Progenitor cell of endocrine pancreas (in vitro differentiated cells): ENCODE measurements at places on chromosomes 13 and 19. TPM values are rescaled to one million over a fixed set of nuclear protein-coding genes. Genes with fewer than 3 reads are reported as not detected.

GRCh38 chr13:59332966-59333365, 830.8 kb downstream of the DIAPH3 start:
- no peak overlapping the region for H3K4me3 ChIP-seq
- H3K27me3 ChIP-seq = no peaks in the 10 kb centered on the region
- no peaks in the 10 kb centered on the region for H3K36me3 ChIP-seq
- H3K4me1 ChIP-seq = no peaks in the 10 kb centered on the region
- no peak overlapping the region for H3K27ac ChIP-seq

PNMA8A gene
- total RNA-seq = 27.5 and 28.1 TPM in 2 replicates

GRCh38 chr19:504616-505015, 2.7 kb upstream of the TPGS1 start:
- peaks cover 5% of the 10 kb centered on the region for H3K4me1 ChIP-seq
- H3K4me3 ChIP-seq = no peak overlapping the region
- H3K27ac ChIP-seq = no peak overlapping the region

KLK14 gene
- 0.62 and 0.89 TPM in 2 replicates for total RNA-seq

DNA sequence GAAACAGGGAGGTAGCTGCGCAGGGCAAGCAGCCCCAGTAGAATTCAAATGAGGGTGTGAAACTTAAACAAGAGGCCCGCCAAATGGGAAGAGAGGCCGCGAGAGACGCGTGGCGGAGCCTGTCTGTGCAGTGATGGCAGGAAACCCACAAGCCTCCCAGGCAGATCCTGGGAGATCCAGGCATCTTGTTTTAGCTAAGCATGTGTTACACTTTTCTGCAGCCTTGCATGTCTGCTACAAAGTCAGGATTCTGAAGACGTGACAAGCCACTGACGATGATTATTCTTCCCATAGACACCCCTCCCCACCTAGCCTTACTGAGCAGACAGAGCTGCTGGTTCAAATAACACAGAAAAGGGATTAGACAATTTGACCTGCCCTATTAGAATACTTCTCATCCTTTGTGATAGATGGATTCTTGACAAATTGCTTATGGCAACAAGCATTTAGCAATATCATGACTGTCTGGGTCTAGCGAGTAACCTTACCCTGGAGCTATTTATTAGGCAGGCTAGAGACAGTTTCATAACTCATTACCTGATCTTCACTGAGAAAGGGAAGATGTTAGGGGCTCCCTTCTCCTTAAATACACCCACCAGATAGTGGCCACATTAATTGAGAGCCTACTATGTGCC, 185.2 kb upstream of the IRS2 start:
- no peaks in the 10 kb centered on the region for H3K4me1 ChIP-seq
- peaks cover 2% of the 10 kb centered on the region for H3K27me3 ChIP-seq

- H3K27ac ChIP-seq = peak overlapping the region; percentile 92
- no peak for DNase-seq
- H3K36me3 ChIP-seq = peaks cover 23% of the 10 kb centered on the region
- peak overlapping the region; percentile 43 for H3K4me3 ChIP-seq
- H3K4me1 ChIP-seq = peaks cover 24% of the 10 kb centered on the region
Observed at GRCh38 chr19:45045671-45046353, 7.0 kb downstream of the CLASRP start.

DNA sequence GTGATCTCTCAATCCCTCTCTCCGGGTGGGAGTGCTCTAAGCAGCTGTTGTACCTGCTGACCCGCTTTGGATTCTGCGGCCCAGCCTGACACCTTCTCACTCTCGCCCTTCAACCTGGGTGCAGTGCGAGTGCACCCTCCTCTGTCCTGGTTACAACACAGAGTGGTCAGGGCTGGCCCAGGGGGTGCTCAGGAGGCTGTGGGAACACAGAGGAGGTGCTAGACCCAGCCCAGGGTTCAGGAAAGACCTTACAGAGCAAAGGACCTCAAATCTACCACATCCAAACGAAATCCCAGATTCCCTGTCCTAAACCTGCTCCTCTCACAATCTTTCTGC, 23.7 kb downstream of the ZNF175 start:
- H3K36me3 ChIP-seq = peaks cover 1% of the 10 kb centered on the region
- H3K4me1 ChIP-seq = peaks cover 17% of the 10 kb centered on the region
- H3K27me3 ChIP-seq = no peaks in the 10 kb centered on the region
- H3K4me3 ChIP-seq = peak overlapping the region; percentile 87
- peak overlapping the region; percentile 95 for H3K27ac ChIP-seq
- no peak for DNase-seq

GRCh38 chr13:77423296-77423695, 96.4 kb upstream of the MYCBP2 start:
- no peak overlapping the region for H3K27ac ChIP-seq
- no peaks in the 10 kb centered on the region for H3K36me3 ChIP-seq
- no peak for DNase-seq
- H3K27me3 ChIP-seq = no peaks in the 10 kb centered on the region

CYP2A6 gene
- not detected in 2 replicates for total RNA-seq

- H3K27me3 ChIP-seq = no peaks in the 10 kb centered on the region
- peaks cover 44% of the 10 kb centered on the region for H3K36me3 ChIP-seq
- peak overlapping the region; percentile 76 for H3K27ac ChIP-seq
- no peak for DNase-seq
- peak overlapping the region; percentile 90 for H3K4me3 ChIP-seq
- H3K4me1 ChIP-seq = peaks cover 8% of the 10 kb centered on the region
Observed at GRCh38 chr19:12034620-12035019, 859 bp downstream of the ZNF433 start.

GRCh38 chr13:109400209-109400608, 386.2 kb downstream of the IRS2 start:
- H3K27me3 ChIP-seq = no peaks in the 10 kb centered on the region
- no peak overlapping the region for H3K4me3 ChIP-seq
- no peaks in the 10 kb centered on the region for H3K36me3 ChIP-seq
- H3K27ac ChIP-seq = no peak overlapping the region

ZNF554 gene
- total RNA-seq = 12.1 and 14.1 TPM in 2 replicates

ZNF66 gene
- total RNA-seq = 30.6 and 31.2 TPM in 2 replicates

DNA sequence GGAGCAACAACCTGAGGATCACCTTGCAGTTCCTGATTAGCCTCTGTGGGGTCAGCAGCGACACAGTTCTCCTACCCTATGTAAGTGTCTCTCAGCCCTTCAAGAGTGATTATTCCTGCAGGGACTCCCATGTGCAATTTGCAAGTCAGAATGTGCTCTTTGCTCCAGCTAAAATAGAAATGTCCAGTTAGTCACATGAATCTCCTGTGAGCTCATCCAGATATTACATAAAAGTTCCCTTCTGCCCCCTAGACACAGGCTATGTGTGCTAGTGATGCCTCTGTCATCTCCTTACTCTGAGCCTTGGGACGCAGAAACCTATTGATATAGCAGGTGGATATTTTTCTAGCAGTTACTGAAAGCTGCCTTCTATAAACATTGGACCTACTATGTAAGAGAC, 105.5 kb downstream of the ZAR1L start:
- no peak for DNase-seq
- no peaks in the 10 kb centered on the region for H3K27me3 ChIP-seq
- H3K4me3 ChIP-seq = no peak overlapping the region

DNA sequence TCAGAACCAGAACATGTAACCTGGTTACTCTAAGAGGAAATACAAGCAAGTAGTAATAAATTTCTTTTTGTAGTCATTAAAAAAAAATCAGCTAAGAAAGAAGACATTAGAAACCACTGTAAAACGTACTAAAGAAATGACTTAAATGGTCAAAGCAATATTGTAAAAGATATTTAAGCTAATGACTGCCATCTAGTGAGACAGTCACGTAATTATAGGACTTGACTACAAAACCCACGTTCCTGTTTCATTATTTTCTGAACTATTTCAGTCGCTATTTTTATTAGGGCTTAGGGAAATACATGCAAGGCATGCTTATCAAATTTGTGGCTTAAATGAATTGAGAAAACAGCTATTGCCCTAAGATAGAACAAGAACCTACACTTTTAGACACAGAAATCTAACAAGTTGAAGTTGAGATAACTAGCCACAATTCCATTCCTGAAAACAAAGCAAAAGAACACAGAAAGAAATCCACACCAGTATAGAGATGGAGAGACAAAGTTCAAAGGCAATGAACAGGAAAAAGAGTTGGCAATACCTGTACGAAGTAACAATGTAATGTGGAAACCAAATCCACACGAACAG, 17.9 kb downstream of the ALG5 start:
- no peaks in the 10 kb centered on the region for H3K4me1 ChIP-seq
- peak overlapping the region; percentile 82 for H3K27ac ChIP-seq
- H3K4me3 ChIP-seq = no peak overlapping the region
- no peak for DNase-seq

DNA sequence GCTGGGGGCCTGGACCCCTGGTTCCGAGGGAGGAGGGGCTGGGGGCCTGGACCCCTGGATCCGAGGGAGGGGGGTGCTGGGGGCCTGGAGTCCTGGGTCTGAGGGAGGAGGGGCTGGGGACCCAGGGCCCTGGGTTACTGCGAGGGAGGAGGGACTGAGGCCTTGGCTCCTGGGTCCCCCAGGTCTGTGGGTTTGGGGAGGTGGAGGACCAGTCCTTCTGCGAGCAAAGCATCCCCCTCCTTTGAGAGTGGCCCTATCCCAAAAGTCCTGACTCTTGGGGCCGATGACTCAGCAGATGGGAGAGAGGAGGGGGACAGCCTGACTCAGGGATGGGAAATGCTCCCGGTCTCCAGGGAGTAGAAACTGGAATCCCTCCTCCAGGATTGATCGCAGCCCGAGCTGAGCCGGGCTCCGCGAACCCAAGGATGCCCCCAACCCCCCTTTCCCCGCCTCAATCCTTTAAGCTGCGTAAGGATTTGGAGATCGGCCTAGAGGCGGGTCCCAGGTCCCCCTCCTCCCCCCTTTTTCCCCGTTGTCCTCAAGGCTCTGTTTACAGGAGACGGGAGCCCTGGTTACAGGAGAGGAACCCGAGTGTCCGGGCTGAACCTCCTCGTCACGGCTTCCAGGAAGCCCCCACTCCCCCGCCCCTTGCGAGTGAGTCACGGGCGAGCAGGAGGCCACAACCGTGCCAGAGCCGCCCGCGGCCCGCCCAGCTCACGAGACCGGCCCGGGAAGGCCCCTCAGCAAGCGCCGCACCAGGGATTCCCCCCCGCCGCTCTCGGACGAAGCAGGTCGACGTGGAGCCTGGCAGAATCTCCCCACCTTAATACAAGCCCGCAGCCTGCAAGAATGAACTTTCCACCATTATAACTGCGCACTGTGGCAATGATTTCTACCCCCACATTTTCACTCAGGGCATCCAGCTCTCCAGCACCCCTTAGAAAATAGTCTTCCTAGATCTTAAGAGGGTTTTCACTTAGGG, 3.0 kb upstream of the ZFP36 start:
- H3K4me1 ChIP-seq = peaks cover 27% of the 10 kb centered on the region
- H3K27ac ChIP-seq = peak overlapping the region; percentile 91
- H3K36me3 ChIP-seq = peaks cover under 1% of the 10 kb centered on the region
- no peak for DNase-seq
- H3K4me3 ChIP-seq = peak overlapping the region; percentile 76
- no peaks in the 10 kb centered on the region for H3K27me3 ChIP-seq

DNA sequence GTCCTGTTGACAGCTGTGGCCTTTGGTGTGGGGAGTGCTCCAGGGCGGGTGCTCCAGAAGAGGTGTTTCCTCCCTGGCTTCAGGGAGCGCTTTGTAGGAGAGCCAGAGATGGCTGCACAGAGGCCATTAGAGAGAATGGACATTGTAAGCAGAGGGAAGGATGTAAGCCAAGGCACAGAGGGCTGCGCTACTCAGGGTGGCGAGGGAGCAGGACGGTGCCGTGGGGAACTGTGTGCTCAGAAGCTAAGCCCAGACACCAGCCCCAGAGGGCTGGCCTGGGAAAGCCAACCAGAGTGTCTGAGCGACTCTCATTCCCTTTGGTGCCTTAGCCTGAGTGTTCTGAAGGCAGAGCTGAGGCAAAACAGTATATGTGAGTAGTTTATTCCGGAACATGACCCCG, 92.2 kb downstream of the TSHZ3 start:
- DNase-seq = no peak
- H3K27ac ChIP-seq = peak overlapping the region; percentile 56
- no peak overlapping the region for H3K4me3 ChIP-seq
- no peaks in the 10 kb centered on the region for H3K36me3 ChIP-seq
- H3K27me3 ChIP-seq = peaks cover 28% of the 10 kb centered on the region

DNA sequence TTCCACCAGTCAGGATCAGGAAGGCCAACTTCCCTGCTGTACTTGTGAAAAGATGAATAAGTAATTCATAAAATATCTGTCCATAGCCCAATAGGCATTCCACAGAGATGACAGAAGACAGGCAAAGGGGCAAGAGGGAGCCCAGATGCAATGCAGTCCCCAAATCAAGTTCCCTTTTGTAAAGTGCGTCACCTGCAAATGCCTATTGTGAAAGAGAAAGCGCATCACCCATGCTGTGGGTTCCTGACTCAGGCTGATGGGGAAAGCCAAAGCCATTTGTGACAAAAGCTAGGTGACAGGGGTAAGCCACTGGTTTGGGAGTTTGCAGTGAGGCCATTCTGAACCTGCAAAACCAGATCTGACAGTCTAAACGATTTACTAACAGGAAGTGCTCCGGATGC, 157.5 kb upstream of the ZNF536 start:
- no peak for DNase-seq
- H3K36me3 ChIP-seq = no peaks in the 10 kb centered on the region

CEACAM3 gene
- not detected in 2 replicates for total RNA-seq

DGKH gene
- total RNA-seq = 5.3 and 6.3 TPM in 2 replicates

DNA sequence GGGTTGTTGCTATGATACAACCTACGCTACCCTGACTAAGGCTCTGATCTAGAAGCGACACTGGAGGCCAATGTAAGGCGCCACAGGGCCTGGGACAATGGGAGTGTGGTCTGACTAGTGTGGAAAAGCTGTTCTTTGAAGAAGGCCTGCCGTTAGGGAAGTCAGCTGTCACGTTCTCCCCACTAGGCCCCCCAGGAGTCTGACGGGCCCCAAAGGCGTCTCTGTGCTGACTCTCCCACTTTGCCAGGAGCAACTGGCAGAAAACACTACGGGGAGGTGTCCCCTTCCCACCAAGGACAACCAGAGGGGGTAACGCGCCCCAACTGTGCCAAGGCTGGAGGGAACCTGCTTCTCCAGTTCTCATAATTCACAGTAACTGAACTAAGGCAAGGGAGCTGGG, 25.3 kb upstream of the EIF3G start:
- no peak overlapping the region for H3K27ac ChIP-seq
- H3K36me3 ChIP-seq = peaks cover 17% of the 10 kb centered on the region
- no peak for DNase-seq

LACC1 gene
- total RNA-seq = 2.9 and 3.8 TPM in 2 replicates
